ENCODE measurements at places on chromosomes 16 and 17.

GRCh38 chr17:77089124-77089490, 51.7 kb upstream of the SEC14L1 start:
- DNase-seq: no peak

DNA sequence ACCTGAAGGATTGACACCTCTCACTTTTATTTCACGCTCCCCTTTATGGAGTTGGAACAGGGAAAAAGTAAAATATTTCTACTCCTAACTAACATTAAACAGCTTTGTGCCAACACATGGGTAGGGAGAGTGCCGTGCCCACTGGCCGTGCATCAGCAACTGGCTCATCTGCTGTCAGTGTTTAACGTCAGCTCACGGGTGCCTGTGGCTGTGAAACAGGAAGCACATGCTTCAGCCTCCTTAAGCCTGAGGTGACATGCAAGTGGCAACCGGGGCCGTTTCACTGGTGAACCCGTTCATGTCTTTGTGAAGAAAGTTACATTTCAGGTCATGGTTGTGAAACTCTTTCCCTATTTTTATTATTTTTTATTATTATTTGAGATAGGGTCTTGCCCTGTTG, 3.2 kb downstream of the SPG7 start:
- no peak for DNase-seq

DNA sequence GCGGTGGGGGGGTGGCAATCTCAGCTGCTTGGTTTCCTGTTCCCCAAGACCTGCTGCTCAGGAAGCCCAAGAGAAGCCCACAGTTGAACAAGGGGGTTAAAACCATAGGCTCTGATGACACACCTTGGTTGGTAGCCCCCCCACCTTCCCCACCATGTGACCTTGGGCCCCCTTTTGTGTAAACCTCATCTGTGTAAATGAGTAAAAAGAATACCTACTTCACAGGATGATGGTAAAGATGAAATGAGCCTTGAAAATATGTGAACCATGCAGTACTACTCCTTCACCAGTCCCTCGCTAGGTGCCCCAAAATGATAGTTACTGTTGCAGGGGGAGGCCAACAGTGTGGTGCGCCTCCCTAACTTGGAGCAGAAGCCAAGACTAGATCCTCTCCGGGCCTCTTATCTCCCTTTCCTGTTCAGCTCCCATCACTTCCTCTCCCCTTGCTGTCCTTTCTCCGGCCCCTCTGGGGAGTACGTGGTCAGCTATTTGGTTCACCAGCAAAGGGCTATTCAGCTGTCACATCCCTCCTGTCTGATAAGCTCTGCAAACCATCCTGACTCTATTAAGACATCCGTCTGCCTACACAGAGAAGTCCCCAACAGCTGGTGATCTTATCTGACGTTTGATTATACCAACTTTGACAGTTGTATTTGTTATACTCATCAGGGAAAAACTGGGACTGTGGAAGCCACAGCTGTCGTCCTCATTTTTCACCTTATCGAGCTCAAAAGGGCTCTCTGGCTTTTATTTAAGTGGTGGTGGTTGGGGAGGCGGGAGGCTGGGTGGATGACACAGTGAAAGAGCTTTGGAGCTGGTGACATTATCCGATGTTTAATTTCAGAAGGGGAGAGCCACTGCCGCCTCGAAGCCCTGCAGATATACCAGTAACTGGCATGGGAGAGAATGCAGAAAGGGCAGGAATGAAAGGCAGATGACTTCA, 19.9 kb downstream of the DCAKD start:
- DNase-seq: no peak

GRCh38 chr16:84820305-84820684, 510 bp downstream of the CRISPLD2 start:
- DNase-seq: no peak

- DNase-seq: no peak
These were observed 173.3 kb downstream of the MRTFB start for GRCh38 chr16:14244196-14245010.

Data from stimulated activated CD4-positive, alpha-beta T cell treated with anti-CD3 and anti-CD28 coated beads, Interleukin-1b, Interleukin-23, amount 100 ng/mL, for 1 hour (primary cell).